ENCODE measurements at places on chromosomes 16 and 17.

- no peak for DNase-seq
Observed at GRCh38 chr17:48100160-48100559, 1.1 kb downstream of the CBX1 start.

- DNase-seq: no peak
Observed at GRCh38 chr16:73019457-73020362, 28.2 kb downstream of the ZFHX3 start.

DNA sequence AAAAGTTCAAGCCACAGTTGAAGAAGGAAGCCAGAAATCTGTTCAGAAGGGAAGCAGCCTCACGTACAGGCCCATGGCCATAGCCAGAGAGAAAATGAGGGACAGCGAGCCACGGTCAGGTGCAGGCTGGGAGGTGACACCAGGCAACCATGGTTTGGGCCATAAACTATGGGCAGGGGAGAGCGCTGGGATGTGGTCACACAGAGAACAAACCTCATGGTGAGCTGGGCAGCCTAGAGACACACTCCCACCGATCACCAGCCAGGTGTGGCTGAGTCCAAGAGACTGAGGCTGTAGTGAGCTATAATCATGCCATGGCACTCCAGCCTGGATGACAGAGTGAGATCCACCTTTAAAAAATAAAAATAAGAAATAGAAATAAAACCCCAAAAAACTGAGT is 76.5 kb downstream of the NETO2 start:
- no peak for DNase-seq

DNA sequence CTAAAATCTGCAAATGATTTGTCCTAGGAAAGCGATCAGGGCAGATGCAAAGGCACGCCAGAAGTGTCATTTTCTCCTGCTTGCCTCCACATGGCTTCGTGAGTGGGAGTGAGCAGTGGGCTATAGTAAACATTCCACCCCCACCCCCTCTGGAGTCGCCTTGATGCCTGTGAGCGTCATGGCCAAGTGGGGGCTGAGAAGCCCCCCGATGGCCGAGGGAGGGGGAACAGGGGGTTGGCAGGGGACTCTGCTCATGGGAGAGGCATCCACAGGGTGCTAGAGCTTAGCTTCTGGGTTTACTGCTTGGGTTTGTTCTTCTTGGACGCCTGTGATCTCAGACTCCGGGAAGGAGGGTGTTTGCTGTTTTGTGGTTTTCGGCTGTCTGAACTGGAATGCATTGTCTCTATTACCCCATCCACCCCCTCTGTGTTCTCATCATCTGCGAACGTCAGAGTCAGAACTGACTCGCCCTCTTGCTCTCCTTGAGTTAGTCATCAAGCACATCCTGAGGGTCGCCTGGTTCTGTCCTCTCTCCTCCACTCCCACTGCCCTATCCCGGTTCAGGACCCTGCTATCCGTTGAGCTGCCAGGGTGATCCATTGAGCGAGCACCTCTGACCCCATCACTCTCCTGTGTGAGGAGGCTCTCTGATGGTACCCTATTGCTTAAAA is 15.4 kb downstream of the TNS4 start:
- DNase-seq: no peak

DNA sequence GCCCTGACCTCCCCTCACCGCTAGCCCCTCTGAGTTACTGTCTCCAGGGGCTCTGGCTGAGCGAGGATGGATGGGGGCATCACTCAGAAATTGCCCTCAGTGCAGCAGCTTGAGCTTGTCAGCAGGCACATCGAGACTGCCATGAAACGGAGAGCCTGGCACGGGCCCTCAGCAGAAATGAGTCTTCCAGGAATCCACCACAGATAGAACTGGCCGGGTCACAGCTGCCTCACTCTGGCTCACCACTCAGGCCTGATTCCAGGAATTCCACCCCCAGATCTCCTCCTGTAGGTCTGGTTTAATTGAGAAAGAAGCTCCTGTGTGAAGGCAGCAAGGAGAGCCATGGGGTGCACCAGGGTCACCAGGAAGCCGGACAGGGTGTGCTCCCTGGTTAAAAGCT is 85.5 kb downstream of the GSG1L start:
- no peak for DNase-seq

GRCh38 chr17:14317383-14317782 is 16.5 kb downstream of the HS3ST3B1 start:
- peak; percentile 23 for DNase-seq

DNA sequence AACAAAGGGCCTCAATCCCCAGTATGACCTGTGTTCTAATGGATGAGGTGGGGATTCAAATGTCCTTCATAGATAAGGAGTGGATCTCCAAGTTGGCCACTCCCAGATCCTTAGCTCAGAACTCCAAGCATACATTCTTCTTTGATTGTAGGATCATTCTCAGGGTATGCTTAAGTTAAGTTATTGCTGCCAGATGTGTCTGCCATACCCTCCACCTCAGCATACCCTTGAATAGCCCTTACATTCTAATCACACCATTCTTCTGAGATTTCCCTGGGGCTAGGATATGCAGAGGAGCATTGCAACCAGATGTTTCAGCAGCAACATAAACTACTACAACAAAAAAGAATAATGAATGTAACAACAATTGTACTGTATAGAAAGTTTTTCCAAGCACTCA is 1.6 kb upstream of the KRTAP2-4 start:
- no peak for DNase-seq

- DNase-seq: no peak
Observed at GRCh38 chr16:9139965-9140364, 48.5 kb downstream of the HAPSTR1 start.

DNA sequence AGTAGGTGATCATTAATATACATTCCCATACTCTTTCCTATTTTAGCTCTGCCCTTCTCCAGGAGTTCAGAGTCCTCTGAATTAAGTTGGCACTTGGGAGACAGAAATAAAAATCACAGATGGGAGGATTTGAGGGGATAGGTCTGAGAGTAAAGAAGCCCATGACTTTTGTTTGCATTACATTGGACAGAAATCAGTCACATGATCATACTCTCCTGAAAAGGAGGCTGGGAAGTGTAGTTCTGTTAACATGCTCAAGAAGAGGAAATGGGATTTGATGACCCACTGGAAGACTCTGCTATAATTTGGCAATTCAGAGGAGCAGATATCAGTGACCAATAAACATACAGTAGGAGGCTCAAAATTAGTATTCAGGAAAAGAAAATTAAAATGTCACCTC is 674.9 kb upstream of the C16orf82 start:
- DNase-seq: no peak

- DNase-seq: no peak
Observed at GRCh38 chr17:17921192-17922069, 50.8 kb downstream of the TOM1L2 start.

DNA sequence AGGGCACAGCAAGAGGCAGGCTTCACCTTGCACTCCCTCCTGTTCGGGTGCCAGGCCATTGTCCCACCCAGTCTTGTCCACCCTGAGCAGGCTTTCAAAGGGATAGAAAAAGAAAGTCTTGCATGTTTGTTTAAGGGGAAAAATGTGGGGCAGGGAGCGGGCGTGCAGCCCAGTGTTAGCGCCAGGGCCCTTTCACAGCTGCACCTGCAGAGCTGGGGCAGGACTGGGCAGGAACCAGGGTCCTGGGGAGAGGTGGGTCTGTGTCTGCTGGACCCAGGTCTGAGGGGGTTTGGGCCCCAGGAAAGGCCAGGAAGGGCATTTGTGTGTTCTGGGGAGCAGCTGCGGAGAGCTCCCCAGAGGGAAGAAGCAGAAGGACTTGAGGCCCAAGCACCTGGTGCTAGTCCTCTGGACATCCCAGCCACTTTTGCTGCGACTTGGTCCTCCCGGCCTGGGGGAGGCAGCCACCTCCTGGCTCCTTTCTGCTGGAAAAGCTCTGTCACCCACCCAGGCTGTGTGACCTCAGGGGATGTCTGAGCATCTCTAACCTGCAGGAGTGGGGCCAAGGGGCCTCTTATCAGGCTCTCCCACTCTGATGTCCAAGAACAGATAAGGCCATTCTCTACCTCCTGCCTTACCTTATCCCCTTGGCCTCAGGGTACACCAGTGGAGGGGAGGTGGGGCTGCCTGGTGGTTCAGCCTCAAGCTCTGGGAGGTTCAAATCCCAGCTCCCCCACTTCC is 44.7 kb downstream of the PSME3IP1 start:
- DNase-seq: no peak

DNA sequence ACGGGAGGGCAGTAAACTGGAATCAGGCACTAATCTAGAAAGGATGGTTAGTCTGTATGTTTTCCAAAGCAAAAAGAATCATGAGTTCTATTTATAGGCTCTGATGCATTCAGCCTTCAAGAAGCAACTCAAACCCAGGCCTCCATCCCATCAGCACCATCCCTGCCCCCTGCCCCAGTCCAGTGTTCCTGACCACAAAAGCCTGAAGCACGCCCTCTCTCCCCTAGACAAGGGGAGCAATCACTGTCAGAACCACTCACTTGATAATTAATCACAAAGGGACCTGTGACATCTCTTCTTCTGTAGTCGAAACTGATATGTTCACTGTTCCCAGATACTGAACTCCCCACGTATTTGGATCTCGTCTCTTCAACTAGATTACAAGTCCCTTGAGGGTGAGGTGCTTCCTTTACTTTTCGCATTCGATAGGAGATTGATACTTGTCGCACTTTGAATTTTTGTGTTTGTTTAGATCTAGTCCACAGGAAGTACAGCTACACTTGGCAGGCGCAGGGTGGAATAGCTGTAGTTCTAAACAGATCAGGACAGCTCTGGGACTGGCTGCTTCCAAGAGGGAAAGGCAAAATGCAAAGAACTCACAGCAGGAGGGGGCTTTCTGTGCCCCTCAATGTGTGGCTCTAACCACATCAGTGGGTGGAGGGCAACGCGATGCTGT is 36.4 kb upstream of the CCDC182 start:
- no peak for DNase-seq

- no peak for DNase-seq
Observed at GRCh38 chr17:65193716-65194293, 56.6 kb downstream of the RGS9 start.

DNA sequence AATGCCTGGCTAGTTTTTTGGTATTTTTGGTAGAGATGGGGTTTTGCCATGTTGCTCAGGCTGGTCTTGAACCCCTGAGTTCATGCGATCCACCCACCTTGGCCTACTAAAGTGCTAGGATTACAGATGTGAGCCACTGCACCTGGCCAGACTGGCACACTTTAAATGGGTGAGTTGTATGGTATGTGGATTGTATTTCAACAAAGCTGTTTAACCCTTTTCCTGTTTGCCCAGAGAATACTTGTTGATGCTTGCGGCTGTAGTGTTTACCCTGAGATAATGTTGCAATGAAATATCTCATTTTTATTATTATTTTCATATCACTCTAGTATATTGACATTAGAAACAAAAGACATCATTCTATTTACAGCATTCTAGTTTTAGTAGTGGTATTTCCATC is 17.1 kb upstream of the TMEM94 start:
- no peak for DNase-seq

DNA sequence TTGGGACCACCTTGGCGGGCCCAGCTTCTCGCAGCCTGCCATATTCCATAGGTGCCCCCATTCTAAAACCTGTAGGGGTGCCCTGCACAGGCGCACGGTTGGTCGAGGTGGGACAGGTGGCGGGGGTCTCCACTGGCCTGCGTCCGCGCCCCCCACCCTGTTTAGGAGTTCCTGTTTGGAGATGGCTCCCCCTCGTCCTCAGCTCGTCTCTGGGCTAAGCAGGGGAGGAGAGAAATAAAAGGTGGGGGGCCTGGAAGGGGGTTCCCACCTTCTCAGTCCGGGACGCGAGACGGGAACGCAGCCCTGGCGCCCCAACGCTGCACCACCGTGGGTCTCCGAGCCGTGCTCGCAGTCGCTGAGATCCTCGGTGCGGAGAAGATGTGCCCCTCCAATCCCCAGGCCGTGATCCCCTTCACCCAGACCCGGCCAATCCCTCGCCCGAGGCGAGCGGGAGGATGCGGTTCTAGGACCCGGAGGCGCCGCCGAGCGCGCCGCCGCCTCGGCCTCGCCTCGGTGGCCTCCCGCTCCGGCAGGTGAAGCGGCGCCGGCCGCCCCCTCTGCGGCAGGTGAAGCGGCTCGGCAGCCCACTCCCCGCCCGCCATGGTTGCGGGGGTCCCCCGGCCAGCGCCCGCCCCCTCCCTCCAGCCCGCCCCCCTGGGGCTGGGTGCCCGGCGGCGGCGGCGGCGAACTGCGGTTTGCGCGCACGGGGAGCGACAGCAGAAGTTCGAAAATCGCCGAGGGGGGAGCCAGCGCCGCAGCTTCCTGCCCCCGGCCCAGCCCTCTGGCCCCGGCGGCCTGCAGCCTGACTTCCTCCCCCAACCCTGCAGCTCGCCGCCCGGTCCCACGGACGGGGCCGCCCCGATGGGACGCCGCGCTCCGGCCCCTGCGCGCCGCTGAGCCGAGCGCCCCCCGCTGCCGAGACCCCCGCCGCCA is at the start of gene FMNL1:
Gene FMNL1 (plus strand): TSS at position 805 of the 933 bp plus-strand sequence. CDS start 240 bp downstream, outside the sequence.
- peak; percentile 88 for DNase-seq

- no peak for DNase-seq
Observed at GRCh38 chr17:41415411-41415810, 9.0 kb downstream of the KRT37 start.

DNA sequence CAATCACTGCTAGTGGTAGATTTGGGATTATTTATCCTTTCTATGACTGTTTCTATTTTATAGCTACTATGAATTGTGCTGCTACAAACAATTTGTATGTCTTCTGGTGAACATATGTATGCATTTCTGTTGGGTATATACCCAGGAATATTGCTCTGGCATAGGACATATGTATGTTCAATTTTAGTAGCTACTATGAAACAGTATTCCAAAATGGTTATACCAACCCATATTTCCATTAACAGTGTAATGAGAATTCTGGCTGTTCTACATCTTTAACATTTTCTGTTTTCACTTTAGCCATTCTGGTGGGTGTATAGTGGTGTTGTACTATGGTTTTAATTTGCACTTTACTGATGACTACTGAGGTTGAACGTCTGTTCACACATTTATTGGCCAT is 57.6 kb upstream of the NACA2 start:
- DNase-seq: no peak

DNA sequence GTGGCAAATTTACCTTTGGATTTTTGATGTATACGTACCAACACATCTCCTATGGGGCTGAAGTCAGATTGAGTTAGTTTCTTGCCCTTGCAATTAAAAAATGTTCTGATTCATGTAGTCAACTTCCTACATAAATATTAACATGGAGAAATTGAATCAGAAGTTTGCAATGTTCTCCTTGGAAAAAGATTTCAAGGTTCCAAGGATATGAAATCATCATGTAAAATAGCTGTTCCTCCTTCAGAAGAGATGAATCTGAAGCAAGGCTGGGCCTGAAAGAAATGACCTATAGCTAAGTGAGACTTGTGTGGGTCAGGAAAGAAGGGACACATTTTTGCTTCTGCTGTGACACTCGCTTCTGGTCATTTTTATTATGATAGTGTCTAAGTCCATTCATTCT is 131.7 kb downstream of the RGS9 start:
- no peak for DNase-seq

- no peak for DNase-seq
Observed at GRCh38 chr17:17661134-17661533, 20.1 kb upstream of the RAI1 start.

GRCh38 chr17:83160443-83161297 is 81.3 kb downstream of the METRNL start:
- DNase-seq: peak; percentile 57

GRCh38 chr17:41592601-41593305 is 6.1 kb upstream of the KRT14 start:
- no peak for DNase-seq

- no peak for DNase-seq
Observed at GRCh38 chr17:63071797-63072196, 105.8 kb downstream of the TANC2 start.

- no peak for DNase-seq
Observed at GRCh38 chr16:27817038-27817437, 246.5 kb downstream of the GSG1L start.

GRCh38 chr16:79261944-79262552 is 338.5 kb downstream of the MAF start:
- DNase-seq: no peak

GRCh38 chr17:59456923-59457615 is 108.3 kb upstream of the DHX40 start:
- DNase-seq: no peak

All from natural killer cell treated with Interleukin-12 subunit alpha and Interleukin-12 subunit beta and Interleukin-15 and Interleukin-18, amount 100 ng/mL, for 72 hours (primary cell).